ENCODE measurements at places on chromosomes 13 and 19.

DNA sequence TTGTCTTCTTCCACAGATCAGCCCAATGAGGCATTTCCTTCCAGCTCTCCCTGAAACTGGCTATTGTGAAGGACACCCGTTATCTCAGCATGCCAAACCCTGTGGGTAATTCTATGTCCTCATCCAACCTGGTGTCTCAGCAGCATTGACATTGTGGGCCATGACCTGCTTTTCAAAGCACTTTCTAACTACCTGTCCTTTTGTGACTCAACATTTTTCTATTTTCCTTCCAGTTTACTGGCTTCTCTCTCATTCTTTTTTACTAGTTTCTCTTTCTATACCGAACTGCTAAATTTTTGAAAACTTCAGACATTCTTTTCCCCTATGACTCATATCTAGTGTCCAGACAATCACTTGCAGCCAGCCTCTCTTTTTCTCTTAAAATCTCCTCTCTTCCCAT is 136.4 kb upstream of the HTR2A start:
- DNase-seq: no peak

DNA sequence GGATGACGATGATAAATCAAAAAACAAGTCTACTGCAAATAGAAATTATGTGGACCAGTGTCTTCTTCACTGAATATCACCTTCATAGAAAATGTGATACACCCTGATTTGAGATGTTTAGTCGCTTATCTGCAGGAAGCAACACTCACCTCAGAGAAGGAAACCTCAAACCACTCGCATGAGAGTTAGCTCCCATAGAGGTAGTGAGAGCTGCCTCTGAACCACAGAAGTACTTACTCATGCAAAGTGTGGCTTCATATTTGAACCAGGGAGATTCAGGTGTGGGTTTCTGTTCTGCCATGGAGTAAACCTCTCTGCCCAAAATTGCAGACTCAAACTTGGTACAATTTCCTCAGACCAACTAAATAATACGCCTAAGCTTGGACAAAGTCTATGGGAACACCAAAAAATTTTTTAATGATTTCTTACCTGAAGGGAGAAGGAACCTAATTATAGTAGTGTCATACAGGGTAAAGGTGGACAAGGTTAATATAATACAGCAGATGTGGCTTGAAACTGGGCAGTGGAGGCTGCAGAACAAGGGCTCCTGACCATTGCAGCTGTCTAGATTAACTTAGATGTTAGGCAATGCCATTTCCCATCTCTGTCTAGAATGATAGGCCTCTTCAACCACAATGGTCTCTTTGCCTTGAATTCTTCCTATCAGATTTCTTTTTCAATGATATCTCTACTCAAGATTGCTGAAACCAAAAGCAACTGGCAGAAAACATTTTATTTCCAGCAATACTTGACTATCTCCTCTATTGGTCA is 29.6 kb upstream of the RCBTB2 start:
- DNase-seq: no peak

DNA sequence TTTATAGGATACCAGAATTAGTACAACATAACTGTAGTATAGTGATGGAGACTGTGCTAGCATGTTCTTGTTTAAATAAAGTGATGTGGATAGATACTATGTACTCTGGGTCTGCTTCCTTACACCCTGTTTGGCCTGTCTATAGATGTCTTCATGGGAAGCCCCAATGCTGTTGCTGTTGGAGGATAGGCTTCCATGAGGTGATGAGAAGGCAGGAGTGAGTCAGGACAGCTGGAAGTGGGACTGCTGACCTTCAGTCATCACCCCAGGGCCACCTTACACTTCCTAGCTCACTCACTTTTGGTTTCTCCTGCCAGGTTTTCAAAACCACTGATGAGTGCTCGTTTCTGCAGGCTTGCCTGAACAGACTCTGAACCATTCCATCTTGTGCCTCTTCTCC is 4.2 kb downstream of the KCTD4 start:
- DNase-seq: no peak

DNA sequence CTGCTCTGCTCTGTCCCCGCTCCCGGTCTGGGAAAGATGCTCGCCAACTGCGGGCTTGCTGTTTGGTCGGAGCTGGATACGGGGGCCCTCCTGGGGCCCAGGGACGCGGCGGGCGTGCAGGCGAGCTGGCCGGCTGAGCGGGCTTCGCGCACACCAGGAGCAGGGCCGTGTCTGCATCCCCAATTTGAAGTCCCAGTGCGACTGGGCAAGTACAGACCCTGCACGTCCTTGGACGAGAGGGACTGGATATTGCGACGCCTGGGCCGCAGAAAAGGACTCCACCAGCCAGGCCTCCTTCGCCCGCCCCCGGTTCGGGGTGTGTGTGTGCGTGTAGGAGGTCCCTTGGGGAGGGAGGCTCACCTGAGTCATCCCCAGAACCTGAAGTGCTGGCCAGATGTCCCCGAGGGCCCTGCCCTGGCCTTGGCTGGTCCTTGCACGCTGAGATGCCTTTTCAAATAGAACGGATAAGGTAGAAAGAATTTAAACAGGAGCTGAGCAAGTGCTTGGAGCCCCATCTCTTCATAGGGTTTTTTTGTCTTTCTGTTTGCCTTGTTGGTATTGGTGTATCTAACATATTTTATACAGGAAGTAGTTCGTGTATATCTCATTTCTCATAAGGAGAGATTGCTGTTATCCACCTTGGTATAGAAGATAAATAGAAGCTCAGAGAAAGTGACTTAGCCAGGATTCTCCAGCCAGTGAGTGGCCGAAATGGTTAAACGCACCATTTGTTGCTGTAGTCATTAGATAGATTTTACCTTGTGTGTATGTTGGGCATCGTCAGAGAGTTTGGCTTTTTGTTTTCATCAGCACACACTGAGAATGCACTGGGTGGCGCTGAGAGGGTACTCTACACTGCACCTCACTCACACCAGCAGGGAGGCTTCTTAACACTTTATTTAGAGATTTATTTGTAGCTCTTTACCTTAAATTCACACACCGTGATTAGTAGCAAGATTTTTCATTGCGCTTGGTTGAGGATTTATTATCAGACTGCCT is 1.1 kb downstream of the NAXD start:
- no peak for DNase-seq

- DNase-seq: no peak
Measured at GRCh38 chr13:37586164-37586563, 12.4 kb downstream of the POSTN start.

DNA sequence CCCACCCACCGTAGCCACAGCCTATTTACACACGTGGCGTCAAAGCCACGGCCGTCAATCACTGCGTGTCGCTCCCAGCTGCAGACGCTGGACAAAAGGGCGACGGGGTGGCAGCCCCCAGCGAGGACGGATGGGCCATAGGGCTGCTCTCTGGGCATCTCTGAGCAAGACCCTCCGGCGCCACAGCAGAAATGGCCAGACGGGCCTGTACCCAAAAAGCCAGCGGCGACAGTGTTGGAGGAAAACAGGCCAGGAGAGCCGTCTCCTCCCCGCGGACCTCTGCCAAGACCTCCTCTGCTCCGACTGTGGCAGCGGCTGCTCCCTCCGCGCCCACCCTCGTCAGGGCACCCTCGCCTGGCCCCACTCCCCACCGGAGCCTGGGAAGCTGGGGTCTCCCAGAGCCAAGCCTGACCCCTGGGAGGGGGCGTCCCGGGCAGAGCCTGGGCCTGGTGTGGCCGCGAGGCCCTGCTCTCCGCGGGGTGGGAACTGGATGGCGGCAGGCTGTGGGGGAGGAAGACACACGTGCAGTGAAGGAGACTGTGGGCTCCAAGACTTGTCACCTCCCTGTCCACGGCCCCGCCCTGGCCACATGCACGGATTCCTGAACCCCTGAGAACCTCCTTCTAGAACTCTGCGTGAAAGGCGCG is 2.7 kb downstream of the C2CD4C start:
- no peak for DNase-seq

DNA sequence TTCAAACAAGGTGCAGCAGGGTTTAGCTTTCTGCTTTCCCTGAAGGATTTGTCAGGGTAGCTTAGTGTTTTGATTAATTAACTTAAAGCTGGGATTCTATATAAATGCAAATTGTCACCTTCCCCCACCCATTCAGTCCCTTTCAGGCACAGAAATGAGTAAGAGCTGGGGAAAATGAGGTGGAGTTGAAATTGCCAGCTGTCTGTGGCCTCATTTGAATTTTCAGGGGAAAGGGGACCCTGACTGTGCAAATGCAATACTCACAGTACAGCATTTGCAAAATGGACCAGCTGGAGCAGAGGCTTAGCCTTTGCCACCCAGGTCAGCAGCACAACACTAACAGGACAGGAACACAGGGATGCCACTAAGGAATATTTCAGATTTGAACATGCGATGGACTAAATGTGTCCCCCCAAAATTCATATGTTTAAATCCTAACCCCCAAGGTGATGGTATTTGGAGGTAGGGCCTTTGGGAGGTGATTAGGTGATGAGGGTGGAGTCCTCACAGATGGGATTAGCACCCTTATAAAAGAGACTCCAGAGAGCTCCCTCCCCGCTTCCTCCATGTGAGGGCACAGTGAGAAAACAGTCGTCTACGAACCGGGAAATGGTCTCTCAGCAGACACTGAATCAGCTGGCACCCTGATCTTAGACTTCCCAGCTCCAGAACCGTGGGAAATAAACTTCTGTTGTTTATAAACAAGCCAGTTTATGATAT is 59.5 kb upstream of the CYSLTR2 start:
- DNase-seq: no peak

DNA sequence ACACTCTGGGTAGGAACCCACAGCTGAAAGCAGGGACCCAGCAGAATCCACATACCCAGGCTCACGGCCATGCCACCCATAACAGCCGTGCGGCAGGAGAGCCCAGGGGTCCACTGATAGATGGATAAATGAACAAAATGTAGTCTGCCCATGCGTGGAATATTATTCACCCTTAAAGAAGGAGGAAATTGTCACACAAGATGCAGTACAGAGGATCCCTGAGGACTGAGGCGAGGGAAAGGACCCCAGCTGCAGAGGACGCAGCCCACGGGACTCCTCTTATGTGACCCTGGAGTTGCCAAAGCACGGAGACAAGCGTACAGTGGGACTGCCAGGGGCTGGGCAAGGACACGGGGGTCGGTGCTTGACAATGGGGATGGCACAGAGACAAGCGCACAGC is 10.7 kb downstream of the GRTP1 start:
- DNase-seq: no peak

DNA sequence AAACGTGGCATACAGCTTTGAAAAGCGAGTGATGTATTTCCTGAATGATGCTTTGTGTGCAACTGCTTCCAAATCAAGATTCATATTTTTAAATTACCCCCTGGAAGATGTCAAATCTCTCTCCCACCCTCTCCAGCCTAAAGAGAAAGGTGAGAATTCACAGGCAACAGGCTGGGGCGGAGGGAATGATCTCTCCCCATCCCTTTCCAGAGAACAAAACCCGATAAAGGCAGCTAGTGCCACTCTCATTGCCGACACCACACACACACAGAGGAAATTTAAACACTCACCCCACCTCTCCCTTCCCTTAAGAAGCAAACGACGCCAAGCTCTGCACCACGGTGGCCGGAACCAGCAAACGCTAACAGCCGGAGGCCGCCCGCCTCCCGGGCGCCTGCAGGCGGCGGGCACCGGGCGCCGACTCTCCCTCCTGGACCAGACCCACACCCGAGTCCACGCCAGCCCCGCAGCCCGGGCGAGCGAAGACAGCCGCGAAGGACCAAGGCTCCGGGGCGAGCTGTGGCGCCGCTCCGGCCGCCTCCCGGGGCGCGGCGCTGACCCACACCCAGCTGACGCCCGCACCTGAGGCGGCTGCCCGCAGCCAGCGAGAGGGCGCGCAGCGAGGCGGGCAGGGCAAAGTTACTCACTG is 477 bp downstream of the LNX2 start:
- peak; percentile 48 for DNase-seq

GRCh38 chr13:79767126-79767525 is 286.2 kb downstream of the NDFIP2 start:
- DNase-seq: no peak

DNA sequence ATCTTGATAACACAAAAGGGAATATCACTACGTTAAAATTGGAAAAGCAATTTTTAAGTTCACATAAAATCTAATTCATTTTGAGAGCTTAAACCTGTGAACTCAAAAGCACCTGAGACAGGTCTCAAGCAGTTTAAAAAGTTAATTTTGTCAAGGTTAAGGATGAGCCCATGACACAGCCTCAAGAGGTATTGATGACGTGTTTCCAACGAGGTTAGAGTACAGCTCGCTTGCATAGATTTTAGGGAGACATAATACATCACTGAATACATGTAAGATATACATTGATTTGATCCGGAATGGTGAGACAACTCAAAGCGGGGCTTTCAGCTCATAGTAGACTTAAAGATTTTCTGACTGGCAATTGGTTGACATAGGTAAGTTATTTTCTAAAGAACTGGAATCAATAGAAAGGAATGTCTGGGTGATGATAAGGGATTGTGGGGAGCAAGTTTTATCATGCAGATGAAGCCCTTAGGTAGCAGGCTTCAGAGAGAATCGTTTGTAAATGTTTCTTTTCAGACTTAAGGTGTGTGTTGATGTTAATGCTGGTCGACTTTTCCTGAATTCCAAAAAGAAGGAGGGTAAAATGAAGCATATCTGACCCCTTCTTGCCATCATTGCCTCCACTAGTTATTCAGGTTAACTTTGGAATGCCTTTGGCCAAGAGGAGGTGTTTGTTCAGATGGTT is 2890.6 kb downstream of the PCDH9 start:
- no peak for DNase-seq

GRCh38 chr19:1018932-1019615 is 1.8 kb downstream of the TMEM259 start:
- no peak for DNase-seq
